ENCODE measurements at places on chromosomes 3 and 15. TPM values are rescaled to one million over a fixed set of nuclear protein-coding genes. Genes with fewer than 3 reads are reported as not detected.
A peak's percentile ranks its signal among the peaks of the same experiment; 100 is the strongest.

DNA sequence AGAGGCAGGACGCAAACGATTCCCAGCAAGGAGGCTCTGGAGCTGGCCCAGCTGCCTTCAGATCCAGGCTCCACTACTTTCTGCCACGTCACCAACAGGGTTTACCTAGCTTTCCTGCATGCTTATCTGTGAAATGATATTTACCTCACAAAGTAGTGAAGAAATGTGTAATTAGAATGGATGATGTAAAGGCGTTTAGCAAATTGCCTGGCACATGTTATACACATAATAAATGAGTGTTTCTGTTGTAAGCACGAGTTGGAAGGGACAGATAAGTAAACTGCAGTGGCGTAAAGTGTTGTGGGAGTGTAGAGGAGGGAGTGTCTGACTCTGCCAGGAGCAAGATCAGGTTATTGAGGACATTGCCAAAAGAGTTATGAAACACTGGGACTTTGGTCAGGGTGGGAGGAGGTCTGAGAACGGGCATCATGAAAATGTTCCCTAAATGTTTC, 3.5 kb upstream of the CHAC1 start:
- 0 out of 2 replicates have a peak, but pooled peaks cover 6% of the 10 kb centered on the region for H3K36me3 ChIP-seq
- peaks cover 13% of the 10 kb centered on the region for H3K4me1 ChIP-seq
- DNase-seq: no peak

- peaks cover 12% of the 10 kb centered on the region for H3K4me1 ChIP-seq
- H3K36me3 ChIP-seq: no peaks in the 10 kb centered on the region
- no peaks in the 10 kb centered on the region for H3K27me3 ChIP-seq
Observed at GRCh38 chr3:138389841-138390581, 41.6 kb downstream of the MRAS start.

DNA sequence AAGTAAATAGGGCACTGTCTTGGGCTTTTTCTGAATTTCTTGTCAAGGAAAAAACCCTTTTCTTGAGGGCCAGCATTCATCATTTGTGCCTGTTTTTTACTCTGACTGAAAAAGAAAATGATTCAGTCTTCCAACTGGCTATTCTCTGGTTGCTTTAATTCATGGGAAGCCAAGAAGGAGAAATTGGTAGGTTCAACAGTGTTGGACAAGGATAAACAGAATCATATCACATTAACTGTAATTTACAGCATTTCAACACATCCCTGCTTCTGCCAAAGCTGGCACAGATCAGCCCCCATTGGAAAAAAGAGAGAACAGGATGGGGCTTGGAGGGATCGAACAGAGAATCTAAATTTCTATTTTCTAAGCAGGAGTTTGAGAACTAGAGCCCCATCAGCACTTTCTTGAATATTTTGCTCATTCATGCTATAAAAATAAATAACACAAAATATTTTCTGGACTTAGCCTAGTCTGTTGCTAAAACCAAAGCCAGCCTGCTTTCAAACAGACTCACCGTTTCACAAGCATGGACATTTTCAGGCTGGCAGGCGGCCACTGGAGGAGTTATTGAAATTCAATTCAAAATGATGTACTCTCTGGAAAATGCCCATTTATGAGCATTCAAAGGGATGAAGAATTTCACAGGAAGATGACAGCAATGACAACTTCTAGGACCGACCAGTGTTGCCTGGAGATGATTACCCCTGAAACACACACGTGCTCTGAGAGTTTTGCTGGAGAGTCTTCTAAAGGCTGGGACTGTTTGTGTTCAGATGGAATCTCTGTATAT, 181.2 kb downstream of the WNT5A start:
- no peaks in the 10 kb centered on the region for H3K4me1 ChIP-seq
- DNase-seq: no peak
- no peak overlapping the region for H3K4me3 ChIP-seq
- H3K36me3 ChIP-seq: no peaks in the 10 kb centered on the region

DNA sequence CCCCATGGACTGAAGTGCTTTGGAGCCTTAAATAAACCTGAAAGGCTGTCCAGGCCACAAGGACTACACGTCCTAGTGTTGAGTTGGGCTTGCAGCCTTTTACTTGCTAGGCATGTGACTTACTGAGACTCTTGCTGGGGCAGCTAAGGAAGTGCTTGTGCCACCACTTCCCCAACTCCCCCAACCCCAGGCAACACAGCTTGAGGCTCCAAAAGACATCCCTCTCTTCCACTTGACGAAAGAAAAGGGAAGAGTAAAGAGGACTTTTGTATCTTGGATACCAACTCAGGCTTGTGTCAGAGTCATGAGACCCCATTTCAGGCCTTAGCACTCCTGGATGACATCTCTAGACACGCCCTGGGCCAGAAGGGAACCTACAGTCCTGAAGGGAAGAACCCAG, 109.8 kb downstream of the XRN1 start:
- H3K4me1 ChIP-seq: no peaks in the 10 kb centered on the region
- no peak for DNase-seq
- H3K27ac ChIP-seq: no peak overlapping the region
- no peaks in the 10 kb centered on the region for H3K27me3 ChIP-seq
- H3K36me3 ChIP-seq: 0 out of 2 replicates have a peak, but pooled peaks cover 6% of the 10 kb centered on the region

GRCh38 chr3:120636795-120637401, 40.8 kb downstream of the NDUFB4 start:
- no peak for DNase-seq
- no peaks in the 10 kb centered on the region for H3K27me3 ChIP-seq
- no peaks in the 10 kb centered on the region for H3K36me3 ChIP-seq
- no peaks in the 10 kb centered on the region for H3K4me1 ChIP-seq
- H3K27ac ChIP-seq: no peak overlapping the region

- no peaks in the 10 kb centered on the region for H3K36me3 ChIP-seq
- no peak overlapping the region for H3K4me3 ChIP-seq
- H3K27ac ChIP-seq: no peak overlapping the region
- peaks cover 6% of the 10 kb centered on the region for H3K4me1 ChIP-seq
- no peak for DNase-seq
Observed at GRCh38 chr15:43277901-43278300, 11.2 kb upstream of the TGM5 start.

DNA sequence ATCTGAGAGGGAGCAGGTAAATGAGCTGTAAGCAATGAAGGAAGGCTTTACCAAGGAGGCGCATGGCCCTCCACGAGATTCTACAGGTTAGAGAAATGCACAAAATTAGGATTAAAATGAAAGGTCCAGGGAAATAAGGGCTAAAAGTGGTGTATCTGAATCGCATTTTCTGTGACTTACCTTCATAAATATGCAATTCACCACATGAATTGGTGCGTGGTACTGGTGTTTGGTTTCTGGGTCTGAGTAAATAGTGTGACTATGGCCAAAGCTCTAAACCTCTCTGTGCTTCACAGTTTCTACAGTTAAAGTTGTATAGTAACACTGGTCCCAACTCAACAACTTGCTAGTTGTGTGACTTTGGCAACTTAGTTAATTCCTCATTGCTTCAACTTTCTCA, 8.1 kb downstream of the ARPP21 start:
- no peaks in the 10 kb centered on the region for H3K27me3 ChIP-seq
- no peak overlapping the region for H3K4me3 ChIP-seq
- no peak overlapping the region for H3K27ac ChIP-seq
- no peaks in the 10 kb centered on the region for H3K4me1 ChIP-seq

DNA sequence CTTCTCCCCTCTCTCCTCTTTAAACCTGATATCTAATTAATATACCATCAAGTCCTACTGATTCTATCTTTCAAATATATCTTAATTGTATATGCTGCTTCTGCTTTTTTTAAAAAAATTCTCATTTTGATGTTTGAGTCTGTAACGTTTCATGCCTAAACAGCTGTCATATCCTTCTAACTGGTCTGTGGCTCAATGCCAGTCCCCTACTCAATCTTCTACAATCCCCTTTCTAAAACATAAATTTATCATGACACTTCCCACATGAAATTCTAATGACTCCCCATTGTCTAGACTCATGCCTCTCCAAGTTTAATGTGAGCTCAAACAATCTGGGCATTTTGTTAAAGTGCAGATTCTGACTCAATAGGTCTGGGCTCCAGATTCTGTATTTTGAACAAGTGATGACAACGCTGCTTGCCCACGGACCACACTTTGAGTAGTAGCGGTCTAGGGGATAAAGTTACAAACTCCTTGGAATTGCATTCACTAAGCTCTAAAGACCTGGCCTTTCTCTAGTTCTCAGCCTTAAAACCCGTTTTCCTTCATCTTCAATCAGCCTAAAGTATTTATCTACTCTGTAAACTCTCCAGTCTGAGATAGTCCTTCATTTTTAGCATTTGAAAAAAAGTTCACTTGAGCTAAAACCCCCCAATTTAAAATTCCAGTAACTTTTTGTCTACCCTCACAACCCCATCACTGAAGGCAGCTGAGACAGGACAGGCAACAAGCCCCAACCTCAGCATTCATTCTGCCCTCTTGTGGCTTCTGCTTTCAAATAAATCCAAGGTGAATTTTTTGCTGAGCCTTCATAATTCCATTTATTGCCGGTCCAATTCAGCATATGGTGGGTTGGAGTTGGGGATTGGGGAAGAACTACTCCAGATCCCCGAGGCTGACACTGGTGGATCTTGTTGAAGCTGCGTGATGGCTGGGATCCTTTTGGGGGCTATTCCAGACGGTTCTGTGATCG, 88.1 kb upstream of the THRB start:
- H3K4me3 ChIP-seq: no peak overlapping the region
- no peaks in the 10 kb centered on the region for H3K27me3 ChIP-seq
- DNase-seq: no peak
- H3K27ac ChIP-seq: no peak overlapping the region
- no peaks in the 10 kb centered on the region for H3K36me3 ChIP-seq

- H3K27ac ChIP-seq: no peak overlapping the region
- no peaks in the 10 kb centered on the region for H3K4me1 ChIP-seq
- peaks cover 36% of the 10 kb centered on the region for H3K27me3 ChIP-seq
- peak; percentile 22 for DNase-seq
Observed at GRCh38 chr15:20346082-20346805, 195.4 kb downstream of the GOLGA6L6 start.

GRCh38 chr15:50116477-50116876, 2.6 kb downstream of the ATP8B4 start:
- no peak overlapping the region for H3K4me3 ChIP-seq
- no peaks in the 10 kb centered on the region for H3K27me3 ChIP-seq
- no peak for DNase-seq
- H3K36me3 ChIP-seq: no peaks in the 10 kb centered on the region
- no peak overlapping the region for H3K27ac ChIP-seq

- no peak for DNase-seq
- H3K36me3 ChIP-seq: no peaks in the 10 kb centered on the region
- H3K27ac ChIP-seq: no peak overlapping the region
- H3K4me1 ChIP-seq: peaks cover 5% of the 10 kb centered on the region
- H3K27me3 ChIP-seq: no peaks in the 10 kb centered on the region
Observed at GRCh38 chr15:56076640-56077039, 83.2 kb upstream of the NEDD4 start.

DNA sequence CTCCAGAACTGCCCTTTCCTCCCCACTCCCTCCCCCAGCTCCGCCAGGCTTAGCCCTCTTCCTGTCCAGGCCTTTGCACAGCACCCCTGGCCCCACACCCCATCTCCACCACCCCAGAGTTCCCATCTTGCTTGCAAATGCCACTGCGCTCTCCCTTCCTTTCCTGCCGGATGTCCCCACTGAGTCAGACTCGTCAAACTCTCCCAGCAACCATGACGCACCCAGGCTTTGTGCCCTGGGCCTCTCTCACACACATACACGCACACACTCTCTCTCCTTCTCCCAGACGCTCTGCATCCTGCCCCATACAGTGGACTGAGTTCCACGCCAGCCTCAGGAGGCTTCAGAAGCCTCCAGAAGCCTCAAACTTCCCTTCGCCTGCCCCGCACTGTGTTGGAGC, 2.8 kb upstream of the CCDC9B start:
- H3K27me3 ChIP-seq: no peaks in the 10 kb centered on the region
- peak overlapping the region; percentile 93 for H3K27ac ChIP-seq
- peaks cover 75% of the 10 kb centered on the region for H3K4me1 ChIP-seq
- DNase-seq: peak; percentile 75
- 0 out of 2 replicates have a peak, but pooled peaks cover under 1% of the 10 kb centered on the region for H3K36me3 ChIP-seq
- peak overlapping the region; percentile 51 for H3K4me3 ChIP-seq

- H3K27me3 ChIP-seq: no peaks in the 10 kb centered on the region
- no peaks in the 10 kb centered on the region for H3K36me3 ChIP-seq
- H3K4me1 ChIP-seq: peaks cover 11% of the 10 kb centered on the region
- no peak overlapping the region for H3K4me3 ChIP-seq
Observed at GRCh38 chr3:13588221-13588701, 39.3 kb downstream of the FBLN2 start.

- H3K4me3 ChIP-seq: no peak overlapping the region
- H3K36me3 ChIP-seq: no peaks in the 10 kb centered on the region
- peaks cover 8% of the 10 kb centered on the region for H3K27me3 ChIP-seq
- peak; percentile 68 for DNase-seq
- no peak overlapping the region for H3K27ac ChIP-seq
- no peaks in the 10 kb centered on the region for H3K4me1 ChIP-seq
Observed at GRCh38 chr15:68550498-68551295, 28.1 kb upstream of the CORO2B start.

- no peaks in the 10 kb centered on the region for H3K4me1 ChIP-seq
- H3K4me3 ChIP-seq: no peak overlapping the region
- H3K36me3 ChIP-seq: no peaks in the 10 kb centered on the region
- H3K27me3 ChIP-seq: no peaks in the 10 kb centered on the region
- no peak overlapping the region for H3K27ac ChIP-seq
Observed at GRCh38 chr3:139227827-139228226, 116.0 kb upstream of the MRPS22 start.

CCR3 gene
- total RNA-seq: 3.1 TPM

CPEB1 gene
- total RNA-seq: not detected

DTX3L gene
- 30.0 TPM for total RNA-seq

LEKR1 gene
- 3.2 TPM for total RNA-seq

ZNF501 gene
- total RNA-seq: 3.9 TPM
